Kidney epithelial cell (primary cell): ENCODE measurements at places on chromosomes 5 and 9. TPM values are rescaled to one million over a fixed set of nuclear protein-coding genes. Genes with fewer than 3 reads are reported as not detected.

DRD1 gene
- total RNA-seq: 0.07 TPM in 1 of 2 replicates, not detected in the other

SLCO6A1 gene
- total RNA-seq: not detected in 2 replicates

FOXD1 gene
- 14.7 and 22.0 TPM in 2 replicates for total RNA-seq

SLC45A2 gene
- total RNA-seq: not detected in 2 replicates

MEGF9 gene
- 10.0 and 11.1 TPM in 2 replicates for total RNA-seq

SNX18 gene
- 30.2 and 30.6 TPM in 2 replicates for total RNA-seq

ANGPTL2 gene
- 4.9 TPM in 2 replicates for total RNA-seq

SLC1A1 gene
- total RNA-seq: 4.7 and 6.1 TPM in 2 replicates

LCN15 gene
- not detected in 2 replicates for total RNA-seq

POU5F2 gene
- total RNA-seq: 0.29 and 0.62 TPM in 2 replicates

POLK gene
- total RNA-seq: 16.2 and 18.6 TPM in 2 replicates

APBA1 gene
- total RNA-seq: 1.1 and 1.8 TPM in 2 replicates

FAM151B gene
- 1.0 and 3.8 TPM in 2 replicates for total RNA-seq

CDKN2B gene
- total RNA-seq: 16.7 and 28.3 TPM in 2 replicates

IRX2 gene
- 2.8 and 5.5 TPM in 2 replicates for total RNA-seq

FOXD4L4 gene
- 0.07 TPM in 1 of 2 replicates, not detected in the other for total RNA-seq

C9orf153 gene
- total RNA-seq: not detected in 2 replicates

SPINK9 gene
- total RNA-seq: not detected in 2 replicates

GABRA6 gene
- not detected in 2 replicates for total RNA-seq

RASGEF1C gene
- 0.13 TPM in 1 of 2 replicates, not detected in the other for total RNA-seq

C5orf47 gene
- total RNA-seq: not detected in 2 replicates

FOXI1 gene
- total RNA-seq: not detected in 2 replicates

PAPPA gene
- total RNA-seq: 15.4 and 15.5 TPM in 2 replicates

MLANA gene
- not detected in 2 replicates for total RNA-seq

NR4A3 gene
- total RNA-seq: 0.41 and 0.50 TPM in 2 replicates

CCNO gene
- total RNA-seq: 1.3 and 3.9 TPM in 2 replicates

GPR151 gene
- not detected in 2 replicates for total RNA-seq

PPP2R2B gene
- 0.62 and 1.2 TPM in 2 replicates for total RNA-seq

DBH gene
- not detected in 2 replicates for total RNA-seq

PCDHB7 gene
- 0.96 and 1.5 TPM in 2 replicates for total RNA-seq

TMEM174 gene
- not detected in 2 replicates for total RNA-seq

EIF4E1B gene
- total RNA-seq: not detected in 2 replicates

GIN1 gene
- 4.2 and 6.3 TPM in 2 replicates for total RNA-seq

GGTA1 gene
- total RNA-seq: not detected in 2 replicates

TRIM52 gene
- 2.2 and 6.0 TPM in 2 replicates for total RNA-seq

BSPRY gene
- total RNA-seq: 9.1 and 9.6 TPM in 2 replicates

GALNT12 gene
- total RNA-seq: 10.2 and 11.5 TPM in 2 replicates

WNT8A gene
- total RNA-seq: not detected in 2 replicates

CCDC192 gene
- not detected in 2 replicates for total RNA-seq
